ENCODE measurements at places on chromosomes 16 and 17. TPM values are rescaled to one million over a fixed set of nuclear protein-coding genes. Genes with fewer than 3 reads are reported as not detected.

GCGR gene
- total RNA-seq = not detected

ACSM2A gene
- not detected for total RNA-seq

KRT40 gene
- not detected for total RNA-seq

PSMB10 gene
- total RNA-seq = 220 TPM

ITGA2B gene
- 0.62 TPM for total RNA-seq

C16orf90 gene
- total RNA-seq = not detected

USP10 gene
- 151 TPM for total RNA-seq
